Dermis microvascular lymphatic vessel endothelial cell (primary cell): ENCODE measurements at places on chromosomes 7 and 10. TPM values are rescaled to one million over a fixed set of nuclear protein-coding genes. Genes with fewer than 3 reads are reported as not detected.

- DNase-seq: no peak
Observed at GRCh38 chr7:128918016-128918665, 7.6 kb upstream of the KCP start.

DNA sequence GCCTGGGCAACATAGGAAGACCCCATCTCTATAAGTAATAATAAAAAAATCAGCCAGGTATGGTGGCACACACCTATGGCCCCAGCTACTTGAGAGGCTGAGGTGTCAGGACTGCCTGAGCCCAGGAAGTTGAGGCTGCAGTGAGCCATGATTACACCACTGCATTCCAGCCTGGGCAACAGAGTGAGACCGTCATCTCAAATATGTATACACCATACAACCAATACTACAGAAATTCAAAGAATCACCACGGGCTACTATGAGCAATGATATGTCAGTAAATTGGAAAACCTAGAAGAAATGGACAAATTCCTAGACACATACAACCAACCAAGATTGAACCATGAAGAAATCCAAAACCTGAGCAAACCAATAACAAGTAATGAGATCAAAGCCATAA, 60.3 kb upstream of the ZC3HAV1 start:
- DNase-seq: no peak

GRCh38 chr7:110373416-110373815, 717.5 kb upstream of the LRRN3 start:
- DNase-seq: no peak

- DNase-seq: no peak
Observed at GRCh38 chr10:122467701-122468100, 6.3 kb downstream of the HTRA1 start.

The THAP5 gene
- 9.0 and 11.0 TPM in 2 replicates for total RNA-seq

The FAM13C gene
- total RNA-seq: 2.3 and 3.3 TPM in 2 replicates

The SOSTDC1 gene
- not detected in 2 replicates for total RNA-seq

The PRSS1 gene
- total RNA-seq: not detected in 2 replicates

The LDB3 gene
- total RNA-seq: not detected in 2 replicates

GRCh38 chr7:130897515-130898419, 163.8 kb upstream of the KLF14 start:
- no peak for DNase-seq

The SPDYE2B gene
- total RNA-seq: not detected in 2 replicates

DNA sequence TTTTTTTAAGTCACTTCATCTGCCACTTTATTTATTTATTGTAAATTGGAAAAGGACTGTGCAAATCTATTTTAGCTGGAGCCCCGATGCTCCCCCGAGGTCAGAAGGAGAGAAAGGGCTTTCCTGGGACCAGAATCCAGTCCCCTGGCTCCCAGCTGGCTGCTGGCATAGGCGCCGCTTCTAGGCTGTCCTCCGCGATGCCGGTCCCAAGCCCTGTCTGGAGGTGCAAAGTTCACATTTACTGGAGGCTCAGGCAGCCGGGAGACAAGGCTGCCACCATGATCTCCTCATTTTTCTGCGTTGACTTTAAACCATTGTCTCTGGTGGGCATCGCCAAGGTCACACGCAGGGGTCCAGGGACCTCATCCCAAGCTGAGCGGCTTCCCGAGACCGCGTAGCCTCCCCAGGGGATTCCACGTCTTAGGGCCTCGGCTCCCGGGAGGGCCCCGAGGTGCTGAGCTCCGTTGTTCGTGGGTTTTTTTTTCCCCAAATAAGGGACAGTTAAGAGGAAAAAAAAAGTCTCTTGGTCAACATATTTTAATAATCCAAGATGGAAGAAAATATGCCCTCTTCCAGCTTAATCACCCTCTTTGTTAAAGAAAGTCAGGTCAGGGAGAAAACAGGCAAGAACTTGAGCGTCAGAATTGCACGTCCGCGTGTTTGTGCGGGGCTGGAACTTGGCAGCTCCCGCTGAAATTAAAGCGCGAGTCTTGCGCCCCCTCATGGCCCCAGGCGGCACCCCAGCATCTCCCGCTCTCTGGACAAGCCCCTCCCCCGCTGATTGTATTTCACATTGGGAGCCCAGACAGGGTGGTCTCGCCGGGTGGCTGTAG, 11.9 kb downstream of the RGR start:
- no peak for DNase-seq

DNA sequence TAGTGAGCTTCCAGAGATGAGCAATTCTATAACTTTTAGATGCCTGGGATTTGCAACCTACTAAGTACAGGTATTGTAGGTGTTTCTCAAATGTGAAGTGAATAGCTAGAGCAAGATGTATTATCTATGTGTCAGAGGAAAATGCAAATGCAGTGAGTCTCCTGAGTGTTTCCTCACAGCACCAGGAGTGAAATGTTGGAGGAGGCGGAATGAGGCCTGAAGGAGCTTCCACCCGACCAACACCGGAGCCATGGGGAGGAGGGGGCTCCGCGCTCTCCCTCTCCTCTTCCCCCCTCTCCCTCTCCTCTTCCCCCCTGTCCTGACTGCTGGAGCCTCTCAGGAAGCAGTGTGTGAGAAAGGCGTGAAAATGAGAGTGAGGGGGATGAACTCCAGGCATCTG, 79.9 kb upstream of the RNF32 start:
- no peak for DNase-seq

DNA sequence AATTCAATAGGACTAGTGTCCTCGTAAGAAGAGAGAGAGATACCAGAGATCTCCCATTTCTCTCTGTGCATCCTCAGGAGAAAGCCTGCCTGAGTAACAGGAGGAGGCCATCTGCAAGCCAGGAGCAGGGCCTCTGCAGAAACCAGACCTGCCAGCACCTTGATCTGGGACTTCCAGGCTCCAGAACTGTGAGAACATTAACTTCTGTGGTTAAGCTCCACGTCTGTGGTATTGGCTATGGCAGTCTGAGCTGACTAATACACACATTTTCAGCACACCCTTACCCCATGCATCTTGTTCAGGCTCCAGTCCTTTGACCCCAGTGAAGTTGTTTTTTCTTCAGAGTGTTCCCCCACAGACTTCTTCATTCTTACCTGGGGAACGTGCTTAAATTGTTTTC, 3.1 kb upstream of the CRTAC1 start:
- DNase-seq: no peak

The WNT2 gene
- total RNA-seq: not detected in 2 replicates

The COL1A2 gene
- 0.39 and 9.2 TPM in 2 replicates for total RNA-seq
